ENCODE measurements at places on chromosomes 11 and 22.

GRCh38 chr22:27460591-27461347 lies 340.8 kb downstream of the MN1 start:
- peak; percentile 83 for DNase-seq

GRCh38 chr11:88042647-88043046 lies 132.6 kb downstream of the RAB38 start:
- DNase-seq: no peak

DNA sequence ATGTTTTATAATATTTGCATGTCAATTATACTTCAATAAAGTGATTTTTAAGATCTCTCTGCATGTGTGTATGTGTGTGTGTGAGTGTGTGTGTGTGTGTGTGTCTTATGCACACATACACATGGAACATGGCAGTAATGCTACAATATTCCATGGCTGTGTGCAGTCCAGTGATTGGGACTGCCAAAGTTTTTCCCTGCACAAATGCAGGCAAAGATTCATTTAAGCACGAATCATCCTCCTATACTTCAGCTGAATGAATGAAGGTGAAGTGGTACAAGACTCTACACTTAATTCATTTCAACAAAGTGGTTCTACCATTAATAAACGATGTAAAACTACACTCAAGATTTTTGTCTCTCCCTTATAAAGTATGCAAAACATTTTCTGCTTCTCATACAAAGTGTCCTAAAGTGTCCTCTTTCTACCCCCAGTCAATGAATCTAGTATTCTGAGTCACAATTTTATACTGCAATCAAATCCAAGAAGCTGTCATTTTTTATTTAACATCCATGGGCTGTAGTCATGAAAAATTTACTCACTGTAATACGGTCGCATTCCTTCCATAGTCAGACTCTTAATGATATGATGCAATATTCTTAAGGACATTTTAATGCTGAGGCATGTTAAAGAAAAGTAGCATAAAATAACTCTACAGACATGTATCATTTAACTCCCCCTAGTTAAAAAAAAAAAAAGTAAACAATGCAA lies 132.4 kb downstream of the TTC28 start:
- peak; percentile 78 for DNase-seq

DNA sequence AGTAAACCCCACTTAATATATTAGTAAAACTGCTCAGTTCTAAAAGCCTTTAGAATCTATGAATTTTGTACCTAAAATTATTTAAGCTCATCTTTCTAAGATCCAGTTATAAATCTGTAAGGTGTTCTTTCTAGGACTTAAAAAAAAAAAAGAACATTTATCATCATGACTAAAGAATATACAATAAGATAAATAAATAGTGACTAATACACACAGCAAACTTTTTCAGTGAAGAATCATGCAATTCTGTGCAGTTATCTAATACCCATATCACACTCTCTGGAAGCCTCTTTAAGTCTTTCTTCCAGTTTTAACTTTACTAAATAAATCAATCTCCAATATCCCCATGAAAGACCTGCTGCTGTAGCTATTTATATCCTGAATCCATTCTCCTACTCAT lies 59.8 kb downstream of the CEP57 start:
- DNase-seq: peak; percentile 40

DNA sequence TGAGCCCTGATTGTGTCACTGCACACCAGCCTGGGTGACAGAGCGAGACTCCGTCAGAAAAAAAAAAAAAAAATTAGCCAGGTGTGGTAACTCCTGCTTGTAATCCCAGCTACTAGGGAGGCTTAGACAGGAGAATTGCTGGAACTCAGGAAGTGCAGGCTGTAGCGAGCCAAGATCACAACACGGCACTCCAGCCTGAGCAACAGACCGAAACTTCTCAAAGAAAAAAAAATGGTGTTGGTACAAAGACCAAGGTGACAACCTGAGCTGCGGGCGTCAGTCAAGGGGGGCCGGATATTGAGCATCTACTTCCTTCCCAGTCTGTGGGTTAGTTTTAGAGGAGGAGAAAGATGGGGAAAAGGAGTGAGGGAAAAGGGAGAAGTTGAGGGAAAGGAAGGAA lies 48.5 kb upstream of the HSPA8 start:
- no peak for DNase-seq

DNA sequence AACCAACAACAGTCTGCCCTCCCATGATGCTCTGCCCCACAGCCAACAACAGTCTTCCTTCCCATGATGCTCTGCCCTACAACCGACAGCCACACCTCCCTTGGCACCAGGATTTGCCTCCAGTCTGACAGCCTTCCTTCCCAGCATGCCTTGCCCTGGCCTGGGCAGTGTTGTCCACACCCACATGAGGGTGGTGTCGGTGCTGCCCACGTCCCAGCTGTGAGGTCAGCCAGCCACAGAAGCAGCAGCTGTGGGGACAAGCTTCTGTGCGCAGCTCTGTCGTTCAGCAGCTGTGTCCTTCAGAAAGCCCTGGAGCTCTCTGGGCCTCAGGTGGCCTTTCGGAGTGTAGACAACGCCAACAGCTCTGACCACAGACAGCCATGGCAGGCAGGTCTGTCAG lies 1378.9 kb downstream of the BRD1 start:
- no peak for DNase-seq

- no peak for DNase-seq
Observed at GRCh38 chr11:34792814-34793258, 123.3 kb downstream of the APIP start.

DNA sequence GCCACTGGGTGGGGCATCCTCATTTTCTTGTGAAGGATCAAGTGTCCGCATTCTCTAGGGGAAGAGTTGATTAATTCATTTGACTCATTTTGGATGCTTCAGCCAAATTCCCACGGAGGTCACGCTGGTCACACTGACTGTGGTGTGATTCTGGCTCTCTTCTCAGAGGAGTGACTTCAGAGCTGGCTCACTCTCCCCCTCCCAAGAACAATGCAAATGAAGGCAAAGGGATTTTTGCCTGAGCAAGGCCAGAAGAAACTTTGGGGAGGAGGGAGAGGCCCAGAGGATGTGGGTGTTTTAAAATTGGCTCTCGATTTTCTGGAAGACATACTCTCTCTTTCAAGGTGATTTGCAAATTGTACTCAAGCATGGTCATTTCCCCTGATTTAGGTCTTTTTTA lies 51.1 kb upstream of the LMO2 start:
- DNase-seq: peak; percentile 93

DNA sequence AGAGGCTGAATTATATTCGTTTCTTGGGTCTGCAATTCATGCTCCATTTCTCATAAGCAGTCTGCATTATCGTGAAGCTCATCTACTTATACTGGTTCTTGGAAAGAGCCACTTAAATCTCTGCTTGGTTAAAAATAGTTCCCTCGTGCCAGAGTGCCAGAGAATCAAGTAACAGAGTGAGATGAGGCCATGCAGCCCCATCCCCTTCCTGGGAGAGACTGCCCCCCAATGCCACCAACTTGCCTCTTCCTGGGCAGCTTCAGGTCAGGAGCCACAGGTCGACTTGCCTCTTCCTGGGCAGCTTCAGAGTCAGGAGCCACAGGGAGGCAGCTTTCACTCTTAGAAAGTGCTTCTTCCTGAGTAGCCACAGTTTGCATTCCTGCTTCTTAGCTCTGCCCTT lies 223.9 kb upstream of the ZBED5 start:
- no peak for DNase-seq

DNA sequence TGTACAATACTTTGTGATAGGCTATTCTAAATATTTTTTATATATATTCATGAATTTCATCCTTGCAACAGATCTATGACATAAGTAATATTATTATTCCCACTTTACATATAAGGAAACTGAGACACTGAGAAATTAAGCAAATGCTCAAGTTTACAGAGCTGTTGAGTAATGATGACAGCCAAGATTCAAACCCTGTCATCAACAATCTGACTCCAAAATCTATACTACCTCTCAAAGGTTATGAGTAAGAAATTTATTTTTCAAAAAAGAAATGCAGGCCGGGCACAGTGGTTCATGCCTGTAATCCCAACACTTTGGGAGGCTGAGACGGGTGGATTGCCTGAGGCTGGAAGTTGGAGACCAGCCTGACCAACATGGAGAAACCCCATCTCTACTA lies 22.6 kb upstream of the SOX6 start:
- no peak for DNase-seq

DNA sequence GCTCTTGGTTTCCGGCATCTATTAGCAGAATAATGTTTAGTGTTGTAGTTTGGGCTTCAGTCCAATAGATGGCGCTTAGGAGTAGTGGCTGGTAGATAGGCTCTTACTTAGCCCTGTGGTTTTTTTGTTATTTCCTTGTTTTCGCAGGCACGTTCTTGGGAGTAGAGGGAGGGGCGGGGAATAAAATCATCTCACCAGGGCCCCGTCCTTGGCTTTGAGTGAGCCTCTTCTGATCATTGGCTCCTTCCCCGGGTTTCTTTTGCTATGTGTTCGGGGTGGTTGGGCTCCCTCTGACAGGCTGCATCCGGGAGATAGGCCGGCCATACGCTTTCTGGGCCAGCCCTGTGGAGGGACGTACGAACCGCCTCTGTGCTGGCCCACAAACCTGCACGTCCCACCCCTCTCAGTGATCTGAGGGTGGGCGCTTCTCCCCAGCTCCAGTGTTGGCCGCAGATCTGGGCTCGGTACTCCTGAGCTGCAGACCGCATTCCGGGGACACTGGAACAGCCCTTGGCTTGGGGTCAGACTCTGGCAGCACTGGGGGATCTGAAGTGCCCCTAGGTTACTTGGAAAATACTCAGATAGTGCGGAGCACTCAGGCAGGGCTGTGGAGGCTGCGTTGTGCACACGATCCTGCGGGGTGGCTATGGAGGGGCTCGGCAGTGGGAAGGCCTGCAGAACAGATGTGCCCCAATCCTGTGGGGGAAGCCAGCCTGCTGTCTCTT lies 217.0 kb downstream of the DYNC2H1 start:
- DNase-seq: peak; percentile 86

DNA sequence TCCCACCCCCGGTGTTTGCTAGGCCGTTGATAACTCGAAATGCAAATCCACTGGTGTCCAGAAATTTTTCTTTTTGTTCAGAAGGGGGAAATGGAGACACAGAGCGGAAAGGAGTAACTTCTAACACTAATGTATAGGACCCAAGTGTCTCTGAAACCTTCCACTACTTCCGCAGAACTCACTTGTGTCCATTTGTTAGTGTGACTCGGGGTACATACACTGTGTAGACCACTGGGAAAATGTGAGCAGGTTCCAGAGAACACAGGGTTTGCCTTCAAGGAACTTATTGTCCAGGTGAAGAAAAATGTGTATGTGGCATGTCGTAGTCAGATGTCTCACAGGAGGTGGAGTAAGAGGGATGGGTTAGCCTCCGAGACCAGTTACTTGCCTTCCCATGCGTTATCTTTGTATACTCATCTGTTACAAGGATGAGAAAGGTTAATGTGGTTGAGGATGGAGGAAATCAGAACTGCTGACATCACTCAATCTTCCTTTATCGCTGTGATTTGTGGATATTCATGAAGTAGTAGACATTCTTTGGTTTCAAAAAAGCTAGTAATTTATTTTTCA lies 857 bp downstream of the ARCN1 start:
- peak; percentile 36 for DNase-seq

DNA sequence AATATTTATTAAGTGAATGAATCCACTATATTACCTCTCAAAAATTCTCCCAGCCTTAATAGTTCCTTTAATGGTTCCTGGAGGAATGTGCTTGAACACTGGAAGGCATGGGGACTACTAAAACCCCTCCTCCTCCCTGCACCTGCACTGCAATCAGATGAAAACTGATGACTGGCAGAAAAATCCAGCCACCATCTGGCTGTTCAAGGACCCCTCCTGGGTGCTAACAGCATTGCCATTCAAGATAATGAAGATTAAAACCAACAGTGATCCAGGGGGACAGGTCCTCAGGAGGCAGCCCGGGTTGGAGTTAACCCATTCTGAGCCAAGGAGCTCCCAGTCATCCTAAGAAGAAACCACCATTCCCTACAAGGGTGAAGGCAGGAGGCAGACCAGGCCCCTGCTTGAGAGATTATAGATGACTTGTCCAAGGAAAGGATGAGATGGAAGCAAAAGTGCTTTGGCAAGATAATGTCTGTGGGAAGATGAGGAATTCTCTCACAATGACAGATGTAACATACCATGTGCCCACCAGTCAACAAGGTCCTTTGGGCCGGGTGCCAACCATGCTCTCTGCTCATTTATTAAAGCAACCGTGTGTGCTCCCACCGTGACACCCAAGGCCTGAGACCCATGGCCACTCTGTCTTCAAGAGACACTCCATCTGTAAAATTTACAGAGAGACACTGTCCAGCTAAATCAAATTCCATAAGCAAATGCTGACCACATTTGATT lies 90.6 kb downstream of the LARGE1 start:
- no peak for DNase-seq

DNA sequence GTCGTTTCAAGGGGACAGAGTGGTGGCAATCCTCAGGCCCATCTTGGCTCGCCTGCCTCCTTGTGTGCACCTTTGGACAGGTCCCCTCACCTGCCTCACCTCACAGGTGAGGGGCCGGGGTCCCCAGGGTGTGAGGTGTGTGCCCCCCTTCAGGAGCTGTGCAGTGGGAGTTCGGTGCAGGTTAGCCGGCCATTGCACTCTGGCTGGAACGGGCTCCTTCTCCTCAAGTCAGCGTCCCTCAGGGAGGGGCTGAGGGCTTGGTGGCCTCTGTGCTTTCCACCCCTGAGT lies 269.1 kb downstream of the TBC1D22A start:
- DNase-seq: no peak

- peak; percentile 70 for DNase-seq
Observed at GRCh38 chr11:312092-312816, 1.6 kb upstream of the IFITM1 start.

GRCh38 chr11:35632301-35632700 lies 14.0 kb downstream of the FJX1 start:
- DNase-seq: peak; percentile 83

- no peak for DNase-seq
Observed at GRCh38 chr11:16612566-16613261, 125.7 kb upstream of the C11orf58 start.

GRCh38 chr22:27803841-27804415 lies 2.4 kb upstream of the MN1 start:
- DNase-seq: no peak

DNA sequence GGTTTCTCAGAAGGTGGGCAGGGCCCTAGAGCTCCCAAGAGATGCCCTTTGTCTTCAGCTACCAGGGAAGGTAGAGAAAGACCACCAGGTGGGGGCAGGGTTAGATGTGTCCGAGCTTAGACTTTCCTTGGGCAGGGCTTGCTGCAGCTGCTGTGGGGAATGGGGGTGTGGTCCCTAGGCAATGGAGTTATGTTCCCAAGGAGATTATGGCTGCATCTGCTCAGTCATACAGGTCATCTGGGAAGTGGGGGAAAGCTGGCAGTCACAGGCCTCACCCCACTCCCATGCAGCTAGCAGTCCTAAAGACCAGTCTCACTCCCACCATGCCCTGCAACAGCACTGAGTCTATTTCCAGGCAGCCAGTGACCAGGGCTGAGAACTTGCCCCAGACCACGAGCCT lies 29.5 kb downstream of the MMP27 start:
- no peak for DNase-seq

DNA sequence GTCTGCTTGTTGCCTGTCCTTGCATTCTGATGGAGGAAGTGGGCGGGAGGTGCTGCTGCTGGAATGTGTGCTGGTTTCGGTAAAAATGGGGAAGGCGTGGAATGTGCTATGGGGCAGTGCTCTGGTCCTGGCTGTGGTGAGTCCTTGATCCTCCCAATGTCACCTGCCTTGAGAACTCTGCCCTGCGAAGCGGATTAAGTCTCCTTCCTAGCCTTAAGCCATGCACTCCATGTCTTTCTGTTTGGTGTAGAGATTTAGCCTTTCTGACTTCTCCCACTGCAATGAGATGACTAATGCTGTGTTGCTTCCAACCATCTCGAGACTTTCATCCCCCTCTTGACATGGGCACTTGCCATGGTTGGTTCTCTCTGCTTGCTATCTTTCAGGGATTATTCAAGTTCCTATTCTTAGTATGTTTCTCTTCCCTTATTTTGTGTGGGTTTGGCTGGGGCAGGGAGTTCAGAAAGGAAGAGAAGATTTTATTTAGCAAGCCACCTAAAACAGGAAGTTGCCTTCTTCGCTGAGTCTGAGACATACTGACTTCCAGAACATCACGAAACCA lies 687.9 kb downstream of the NTM start:
- peak; percentile 68 for DNase-seq
